ENCODE measurements at places on chromosomes 12 and 14.

DNA sequence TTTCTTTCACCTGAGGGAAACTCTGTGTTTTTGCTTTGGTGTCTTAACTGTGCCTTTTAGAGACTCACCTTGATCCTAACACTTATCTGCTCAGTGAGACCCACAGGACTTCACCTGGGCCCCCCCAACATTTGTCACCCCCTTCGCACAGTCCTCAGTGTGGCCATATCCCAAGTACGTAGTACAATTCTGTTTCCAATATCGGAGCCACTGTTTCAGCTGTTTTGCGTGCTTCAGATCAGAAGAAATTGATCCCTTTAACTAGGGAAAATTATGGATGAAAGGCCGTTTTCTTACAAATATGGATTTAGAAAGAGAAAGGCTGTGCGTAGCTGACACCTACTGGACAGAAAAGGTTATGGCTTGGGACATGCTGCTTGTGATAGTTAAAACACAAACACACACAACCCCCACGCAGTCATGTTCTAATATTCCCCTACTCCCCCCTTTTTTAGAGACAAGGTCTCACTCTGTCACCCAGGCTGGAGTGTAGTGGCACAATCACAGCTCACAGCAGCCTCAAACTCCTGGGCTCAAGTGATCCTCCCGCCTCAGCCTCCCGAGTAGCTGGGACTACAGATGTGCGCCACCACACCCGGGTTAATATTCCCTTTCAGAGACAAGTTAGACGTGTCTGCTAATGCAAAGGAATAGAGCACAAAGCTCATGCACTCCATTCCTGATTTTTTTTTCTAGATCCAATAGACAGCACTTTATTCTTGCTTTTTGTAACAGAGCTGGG, 3.6 kb upstream of the SLC7A8 start:
- peak; percentile 54 for DNase-seq

GRCh38 chr12:48917857-48918537, 7.3 kb downstream of the FKBP11 start:
- DNase-seq: no peak

- no peak for DNase-seq
These were observed 23.2 kb upstream of the ASPG start for GRCh38 chr14:104062281-104062680.

GRCh38 chr12:6840330-6840729, 395 bp upstream of the GNB3 start:
- no peak for DNase-seq

DNA sequence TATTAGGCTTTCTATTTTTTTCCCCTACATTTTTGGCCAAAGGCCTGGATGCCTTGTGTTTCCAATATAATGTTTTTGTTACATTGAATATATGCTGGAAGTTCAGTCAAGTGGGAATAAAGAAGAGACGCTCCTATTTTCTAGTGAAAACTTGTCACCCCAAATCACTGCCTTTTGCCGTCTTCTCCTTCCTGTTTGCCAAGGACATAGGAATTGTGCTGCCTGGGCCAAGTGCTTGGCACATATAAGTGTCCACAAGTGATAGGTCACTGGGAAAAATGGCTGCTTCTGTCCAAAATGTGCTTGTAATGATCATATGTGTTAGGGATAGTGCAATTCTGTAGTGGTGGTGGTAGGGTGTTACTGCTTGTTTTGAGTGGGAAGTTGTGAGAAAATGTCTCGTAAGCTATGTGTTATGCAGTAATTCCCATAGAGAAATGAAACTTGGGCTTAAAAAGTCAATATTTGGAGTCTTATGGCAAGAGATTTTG, 11.6 kb upstream of the KCNJ8 start:
- DNase-seq: no peak

DNA sequence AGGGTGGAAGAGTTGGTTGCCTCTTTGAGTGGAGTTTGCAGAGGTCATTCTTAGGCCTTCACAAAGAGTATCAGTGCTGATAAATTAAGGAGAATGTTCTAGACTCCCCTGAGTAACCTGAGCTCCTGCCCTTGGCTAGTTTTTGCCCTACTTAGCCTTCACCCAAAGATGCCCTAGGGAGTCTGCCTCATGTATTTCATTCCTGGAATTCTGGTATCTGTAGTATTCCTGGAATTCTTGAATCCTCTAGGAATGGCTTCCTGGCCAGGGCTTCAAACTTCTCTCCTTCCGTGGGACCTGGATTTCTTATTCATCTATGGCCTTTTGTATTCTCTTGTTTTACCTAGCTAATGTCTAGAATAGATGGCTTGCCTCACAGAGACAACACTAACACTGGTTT, 701.1 kb downstream of the NOVA1 start:
- DNase-seq: no peak

- DNase-seq: no peak
These were observed 5.1 kb upstream of the SLC38A2 start for GRCh38 chr12:46377678-46378077.

DNA sequence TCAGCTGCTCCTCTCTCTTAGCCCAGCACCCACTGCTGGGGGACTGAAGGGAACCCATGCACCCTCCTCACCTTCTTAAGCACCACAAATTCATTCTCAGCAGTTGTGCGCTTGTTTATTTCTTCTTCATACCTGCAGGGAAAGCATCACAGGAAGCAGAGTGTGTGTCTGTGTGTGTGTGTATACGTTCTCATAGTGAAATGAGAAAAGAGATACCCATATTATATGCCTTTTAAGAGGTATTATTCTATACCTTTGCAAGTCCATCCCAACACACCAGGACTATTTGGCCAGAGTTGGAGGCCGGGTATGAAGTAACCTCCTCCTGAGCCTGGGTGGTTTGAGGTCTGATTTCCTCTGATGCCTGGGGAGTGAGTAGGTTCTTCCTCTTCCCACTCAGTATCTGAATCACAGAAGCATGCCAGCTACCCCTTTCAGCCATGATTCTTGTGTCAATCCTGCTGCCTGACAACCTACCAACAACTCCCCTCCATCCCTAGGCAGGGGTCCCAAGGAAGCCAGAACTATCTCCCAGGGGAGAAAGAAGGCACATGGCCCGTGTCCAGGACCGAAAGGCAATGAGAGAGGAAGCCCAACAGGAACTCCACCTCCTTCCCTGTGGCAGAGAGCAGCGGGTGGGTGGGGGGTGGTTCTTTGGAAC, 3.0 kb downstream of the KRT73 start:
- DNase-seq: no peak

DNA sequence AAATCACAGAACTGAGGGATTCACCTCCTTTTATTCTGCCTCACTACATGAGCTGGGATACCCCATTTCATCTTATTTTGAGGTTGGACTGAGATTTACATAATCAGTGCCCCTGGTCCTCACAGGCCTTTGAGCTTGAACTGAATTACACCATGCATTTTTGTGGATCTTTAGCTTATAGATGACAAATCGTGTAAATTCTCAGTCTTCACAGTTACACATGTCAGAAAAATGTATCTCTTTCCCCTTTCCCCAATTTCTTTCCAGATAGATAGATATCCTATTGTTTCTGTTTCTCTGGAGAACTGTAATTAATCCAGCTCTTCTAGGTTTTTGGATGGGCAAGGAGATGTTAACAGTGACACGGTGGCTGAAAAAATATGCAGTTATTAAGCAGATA, 1778.9 kb upstream of the SEL1L start:
- DNase-seq: no peak

- DNase-seq: no peak
These were observed 368.9 kb downstream of the C12orf50 start for GRCh38 chr12:87660291-87660690.

GRCh38 chr12:27534060-27534764, 10.2 kb downstream of the PPFIBP1 start:
- no peak for DNase-seq

- no peak for DNase-seq
These were observed 173.5 kb upstream of the KRR1 start for GRCh38 chr12:75684678-75685616.

DNA sequence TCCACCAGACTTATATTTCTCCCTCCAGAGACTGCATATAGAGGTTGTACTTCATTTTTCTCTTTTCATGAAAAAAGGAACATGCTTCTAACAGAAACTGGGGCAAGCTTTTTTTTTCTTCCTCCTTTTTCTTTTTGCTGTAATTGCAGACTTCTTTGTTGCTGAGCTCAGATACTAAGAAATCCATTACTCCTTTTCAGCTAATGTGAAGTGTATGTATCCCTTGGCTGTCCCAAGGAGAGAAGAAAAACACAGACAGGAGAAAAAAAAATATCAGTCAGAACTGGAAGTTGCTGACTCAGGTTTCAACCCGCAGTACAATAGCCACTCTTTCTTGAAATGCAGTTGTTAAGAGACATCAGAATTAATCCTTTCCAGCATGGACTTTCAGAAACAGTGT, 1248.4 kb downstream of the LRFN5 start:
- no peak for DNase-seq

GRCh38 chr14:54137614-54137961, 181.0 kb upstream of the BMP4 start:
- no peak for DNase-seq

- peak; percentile 54 for DNase-seq
These were observed 2.3 kb downstream of the GSG1 start for GRCh38 chr12:13100882-13101769.

DNA sequence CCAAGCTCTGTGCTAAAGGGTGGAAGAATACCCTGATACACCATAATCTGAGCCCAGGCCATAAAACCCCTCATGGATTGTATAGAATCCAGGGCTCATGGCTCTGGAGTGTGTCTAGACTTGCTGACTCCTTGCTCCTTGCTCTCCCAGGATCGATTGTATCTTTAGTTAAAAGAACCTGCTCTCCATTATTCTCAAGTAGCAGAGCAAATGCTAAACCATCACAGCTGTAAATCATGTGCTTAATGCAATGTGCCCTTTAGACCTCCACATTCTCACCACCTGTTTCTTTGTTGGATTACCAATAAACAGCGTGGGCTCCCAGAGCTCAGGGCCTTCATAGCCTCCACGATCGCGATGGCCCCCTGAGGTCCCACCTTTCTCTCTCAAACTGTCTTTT, 411.6 kb upstream of the FBXO33 start:
- no peak for DNase-seq

GRCh38 chr12:67270622-67271021, 1.5 kb downstream of the CAND1 start:
- no peak for DNase-seq

GRCh38 chr14:93963692-93964091, 12.7 kb downstream of the ASB2 start:
- no peak for DNase-seq

DNA sequence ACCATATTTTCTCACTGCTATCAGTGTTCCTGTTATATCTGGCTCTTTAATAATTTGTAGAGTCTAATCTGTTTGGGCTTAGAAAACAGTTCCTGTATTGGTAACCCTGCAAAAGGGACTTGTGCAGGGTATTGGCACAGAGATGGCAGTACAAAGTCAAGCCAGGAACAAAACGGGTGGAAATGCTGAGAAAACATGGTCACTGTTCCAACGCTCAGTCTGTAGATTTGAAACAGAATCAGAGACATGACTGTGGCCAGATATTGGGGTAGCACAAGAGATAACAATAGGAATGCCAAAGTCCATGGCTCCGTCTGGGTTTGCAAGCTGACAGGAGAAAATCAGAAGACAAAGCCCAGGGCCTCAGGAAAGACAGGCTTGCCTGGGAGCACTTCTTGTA, 290.7 kb upstream of the PDE3A start:
- no peak for DNase-seq

- DNase-seq: no peak
These were observed 29.5 kb downstream of the ANO2 start for GRCh38 chr12:5915511-5915910.

DNA sequence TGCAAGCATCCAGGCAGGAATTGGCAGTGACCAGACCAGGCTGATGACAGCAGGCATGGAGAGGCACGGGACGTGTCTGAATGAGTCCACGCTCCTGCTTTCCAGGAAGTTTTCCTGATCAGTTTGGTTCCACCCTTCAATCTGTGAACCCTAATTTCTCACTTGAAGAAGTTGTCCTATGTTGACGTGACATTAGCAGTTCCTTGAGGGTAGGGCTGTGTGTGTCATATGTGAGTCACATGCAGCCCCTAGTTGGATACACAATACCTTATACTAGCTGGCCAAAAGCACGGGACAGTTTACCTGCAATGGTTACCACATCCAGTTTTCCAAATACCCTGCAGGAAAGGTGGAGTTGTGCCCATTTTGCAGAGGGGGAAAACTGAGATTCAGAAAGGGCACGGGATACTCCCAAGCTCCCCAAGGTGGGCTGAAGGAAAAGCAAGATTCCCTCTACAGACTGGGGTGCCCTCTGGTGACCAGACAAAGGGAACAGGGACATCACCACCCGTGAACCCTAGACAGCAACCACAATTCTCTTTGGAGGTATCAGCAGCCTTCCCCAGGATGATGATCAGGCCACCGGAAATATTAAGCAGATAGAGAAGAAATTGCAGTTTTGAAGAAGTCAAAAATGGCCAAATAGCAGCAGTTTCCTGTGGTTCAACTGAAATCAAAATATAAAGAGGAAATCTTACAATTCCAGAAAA, 194.5 kb downstream of the PHETA1 start:
- no peak for DNase-seq

GRCh38 chr12:107788690-107789458, 14.4 kb downstream of the ASCL4 start:
- DNase-seq: no peak

GRCh38 chr12:110531741-110532333, 29.7 kb downstream of the RAD9B start:
- no peak for DNase-seq

GRCh38 chr12:75177997-75178396, 31.6 kb downstream of the KCNC2 start:
- no peak for DNase-seq

- DNase-seq: peak; percentile 51
These were observed 505 bp downstream of the RASSF3 start for GRCh38 chr12:64610660-64611340.

- DNase-seq: no peak
These were observed 953 bp upstream of the SNRPF start for GRCh38 chr12:95857799-95858198.

DNA sequence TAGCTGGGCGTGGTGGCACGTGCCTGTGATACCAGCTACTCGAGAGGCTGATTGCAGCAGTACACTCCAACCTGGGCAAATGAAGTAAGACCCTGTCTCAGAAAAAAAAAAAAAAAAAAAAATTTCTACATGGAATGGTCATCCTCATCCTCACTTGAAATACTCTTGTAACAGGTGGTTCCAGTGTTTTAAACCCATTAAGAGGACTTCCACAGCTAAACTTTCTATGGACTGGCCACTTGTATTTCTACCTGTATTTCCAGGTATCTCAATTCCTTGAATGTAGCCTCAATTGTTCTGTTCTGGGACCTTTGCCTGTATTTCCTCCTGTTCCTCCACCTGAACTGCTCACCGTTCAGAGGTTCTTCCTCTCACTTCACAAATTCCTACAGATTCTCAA, 11.8 kb upstream of the PHLDA1 start:
- no peak for DNase-seq

All from HuH-7 (cell line).